Stomach (tissue), 19 donors: ENCODE measurements at places on chromosomes 2 and 18. TPM values are rescaled to one million over a fixed set of nuclear protein-coding genes. Genes with fewer than 3 reads are reported as not detected.
A peak's percentile ranks its signal among the peaks of the same experiment; 100 is the strongest.

GRCh38 chr18:57218281-57218680, 71.4 kb downstream of the BOD1L2 start:
- no peak overlapping the region for H3K4me3 ChIP-seq
- H3K4me1 ChIP-seq: no peaks in the 10 kb centered on the region
- H3K27ac ChIP-seq: no peak overlapping the region
- H3K36me3 ChIP-seq: no peaks in the 10 kb centered on the region
- DNase-seq: no peak

DNA sequence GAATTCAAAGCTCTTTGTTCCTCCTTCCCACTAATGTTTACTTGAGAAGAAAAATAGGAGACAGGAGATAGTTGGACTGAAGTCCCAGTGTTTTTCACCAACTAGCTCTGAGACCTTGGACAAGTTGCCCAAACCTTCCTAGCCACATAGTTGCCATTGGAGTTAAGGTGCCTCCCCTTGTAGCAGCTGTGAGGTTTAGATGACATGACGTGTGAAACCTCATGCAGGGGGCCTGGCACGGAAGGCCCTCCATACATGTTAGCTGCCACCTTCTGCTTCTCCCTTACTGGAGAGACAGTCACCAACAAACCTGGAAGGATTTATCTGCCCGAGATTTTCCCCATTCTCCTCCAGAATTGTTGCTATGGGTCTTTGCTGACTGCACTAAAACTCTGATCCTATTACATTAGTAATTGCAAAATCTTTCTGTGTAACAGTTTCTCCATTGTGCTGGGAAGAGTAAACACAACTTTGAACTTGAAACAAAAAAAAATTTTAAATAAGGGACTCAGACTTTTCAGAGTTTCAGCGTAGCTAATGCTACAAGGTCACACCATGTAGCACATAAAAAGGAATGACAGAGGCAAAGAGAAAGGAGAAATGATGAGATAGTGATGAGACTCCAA, 23.8 kb upstream of the CABYR start:
- H3K36me3 ChIP-seq: peaks cover 22% of the 10 kb centered on the region
- H3K4me3 ChIP-seq: no peak overlapping the region
- H3K27me3 ChIP-seq: no peaks in the 10 kb centered on the region

- no peak overlapping the region for H3K27ac ChIP-seq
- H3K27me3 ChIP-seq: peaks cover 3% of the 10 kb centered on the region
- DNase-seq: peak; percentile 46
- H3K4me1 ChIP-seq: no peaks in the 10 kb centered on the region
- H3K36me3 ChIP-seq: no peaks in the 10 kb centered on the region
Measured at GRCh38 chr2:236618370-236618769, 48.7 kb downstream of the ACKR3 start.

- no peak for DNase-seq
- no peaks in the 10 kb centered on the region for H3K4me1 ChIP-seq
- H3K27me3 ChIP-seq: no peaks in the 10 kb centered on the region
- no peak overlapping the region for H3K27ac ChIP-seq
Measured at GRCh38 chr2:99834426-99834825, 308.0 kb downstream of the AFF3 start.

- H3K27me3 ChIP-seq: no peaks in the 10 kb centered on the region
- H3K27ac ChIP-seq: peak overlapping the region; percentile 54
- H3K4me3 ChIP-seq: no peak overlapping the region
- DNase-seq: no peak
- H3K36me3 ChIP-seq: peaks cover 7% of the 10 kb centered on the region
Measured at GRCh38 chr18:8139127-8139527, 470.1 kb upstream of the RAB12 start.

DNA sequence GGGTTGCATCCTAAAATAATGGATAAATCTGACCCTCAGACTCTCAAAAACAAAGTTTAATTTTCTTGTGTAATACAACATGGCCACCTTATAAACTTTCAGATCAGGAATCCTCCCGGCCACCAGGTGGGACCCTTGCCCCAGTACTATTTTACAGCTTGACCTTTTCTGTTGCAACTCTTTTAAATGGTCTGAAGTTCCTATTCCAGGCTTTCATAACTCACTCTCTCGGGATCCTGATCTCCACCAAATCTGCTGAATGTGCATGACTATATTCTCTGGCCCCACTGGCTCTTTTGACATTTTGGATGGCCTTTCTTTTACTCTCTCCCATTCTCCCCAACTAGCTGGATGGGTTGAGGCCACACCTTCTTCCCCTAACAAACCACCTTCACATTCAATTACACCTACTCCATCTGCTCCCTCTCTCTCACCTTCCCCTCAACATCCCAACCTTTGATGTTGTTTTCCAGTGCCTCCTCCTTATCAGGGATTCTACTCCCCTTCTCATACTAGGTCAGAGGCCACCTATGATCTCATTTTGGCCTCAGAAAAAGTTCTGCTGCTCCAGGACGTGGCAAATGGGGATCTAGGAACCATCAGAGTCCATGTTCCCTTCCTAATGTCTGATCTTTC, 70.8 kb downstream of the SESTD1 start:
- DNase-seq: no peak
- no peak overlapping the region for H3K4me3 ChIP-seq
- no peak overlapping the region for H3K27ac ChIP-seq

- no peaks in the 10 kb centered on the region for H3K4me1 ChIP-seq
- no peaks in the 10 kb centered on the region for H3K27me3 ChIP-seq
- no peak for DNase-seq
- H3K27ac ChIP-seq: no peak overlapping the region
- H3K4me3 ChIP-seq: no peak overlapping the region
- no peaks in the 10 kb centered on the region for H3K36me3 ChIP-seq
Measured at GRCh38 chr2:204201507-204201906, 264.9 kb downstream of the ICOS start.

DNA sequence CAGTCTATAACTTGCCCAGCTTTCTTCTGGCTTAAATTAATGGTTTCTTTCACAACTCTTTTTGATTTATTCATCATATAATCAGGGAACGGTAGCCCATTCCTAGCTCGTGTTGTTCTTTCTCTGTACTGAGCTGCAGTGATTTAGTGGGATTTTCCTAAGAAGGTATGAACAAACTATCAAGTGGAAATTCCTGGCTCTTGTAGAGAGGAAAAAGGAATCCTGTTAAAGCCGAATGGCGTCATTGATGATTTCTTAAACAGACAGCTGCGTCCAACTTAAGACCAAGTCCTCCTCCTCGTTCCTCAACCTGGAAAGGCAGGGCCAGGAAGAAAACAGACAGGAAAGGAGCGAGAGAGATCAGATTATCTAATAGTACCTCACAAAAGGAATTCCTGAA, 69.2 kb upstream of the CABLES1 start:
- no peaks in the 10 kb centered on the region for H3K36me3 ChIP-seq
- DNase-seq: no peak
- no peak overlapping the region for H3K4me3 ChIP-seq
- H3K27ac ChIP-seq: no peak overlapping the region
- H3K27me3 ChIP-seq: no peaks in the 10 kb centered on the region

Gene SIGLEC15
- 5.5 TPM for total RNA-seq

Gene KIAA2012
- 0.18 TPM for total RNA-seq
